ENCODE measurements at places on chromosomes 7 and 10.

- no peak for ATAC-seq
Measured at GRCh38 chr10:51788273-51788672, 88.9 kb upstream of the CSTF2T start.

- ATAC-seq = no peak
Measured at GRCh38 chr10:6928586-6928985, 348.5 kb upstream of the PRKCQ start.

DNA sequence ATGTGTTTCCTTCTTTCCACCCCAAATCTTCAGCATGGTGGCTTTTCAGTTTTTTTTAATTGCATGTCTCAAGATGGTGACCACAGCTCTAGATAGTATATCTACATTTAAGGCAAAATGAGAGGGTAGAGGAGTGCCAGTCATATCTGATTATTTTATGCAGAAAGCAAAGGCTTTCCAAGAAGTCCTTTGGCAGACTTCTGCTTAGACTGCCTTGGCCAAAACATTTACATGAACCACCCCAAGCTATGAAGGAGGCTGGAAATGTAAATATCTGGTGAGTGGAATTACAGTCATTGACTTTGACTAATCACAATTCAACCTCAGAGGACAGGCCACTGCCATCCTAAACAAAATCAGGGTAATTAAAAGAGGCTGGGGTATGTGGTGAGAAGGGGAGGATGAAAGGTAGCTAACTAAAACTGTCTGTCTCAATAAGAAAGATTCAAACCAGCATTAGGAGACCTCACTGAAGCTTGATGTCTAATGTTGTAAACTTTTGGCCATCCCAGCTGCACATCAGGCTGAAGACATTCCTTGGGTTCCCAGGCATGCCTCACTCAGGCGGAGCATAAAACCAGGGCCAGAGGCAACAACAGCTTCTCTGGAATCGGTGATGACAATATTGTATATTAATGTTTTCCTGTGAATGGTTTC is 53.4 kb downstream of the PPP1R3C start:
- ATAC-seq = no peak

GRCh38 chr7:39950473-39951225 is 593 bp downstream of the CDK13 start:
- ATAC-seq = peak; percentile 2

DNA sequence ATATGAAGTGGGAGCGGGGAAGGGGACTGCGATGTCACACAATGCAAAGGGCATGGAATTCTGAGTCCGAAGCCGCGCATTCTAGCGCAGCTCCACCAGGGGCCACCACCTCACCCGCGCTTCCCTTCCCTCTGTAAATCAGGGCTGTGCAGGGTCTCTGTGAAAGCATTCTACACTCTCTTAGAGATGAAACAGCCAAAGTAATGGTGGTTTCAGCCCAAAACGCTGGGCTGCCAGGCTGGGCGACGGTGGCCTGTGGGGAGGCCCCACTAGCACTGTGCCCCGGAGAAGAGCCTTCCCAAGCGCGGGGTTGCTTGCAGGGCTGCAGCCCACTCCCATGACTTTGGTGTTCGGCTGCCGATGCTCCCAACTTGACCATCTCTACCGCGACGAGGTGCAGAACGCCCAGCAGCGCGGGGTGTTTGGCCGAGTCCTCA is 11.4 kb downstream of the ATG9B start:
- no peak for ATAC-seq

GRCh38 chr10:36313142-36313541 is 671.0 kb upstream of the FZD8 start:
- no peak for ATAC-seq

- no peak for ATAC-seq
Measured at GRCh38 chr7:30347226-30348082, 63.1 kb downstream of the ZNRF2 start.

DNA sequence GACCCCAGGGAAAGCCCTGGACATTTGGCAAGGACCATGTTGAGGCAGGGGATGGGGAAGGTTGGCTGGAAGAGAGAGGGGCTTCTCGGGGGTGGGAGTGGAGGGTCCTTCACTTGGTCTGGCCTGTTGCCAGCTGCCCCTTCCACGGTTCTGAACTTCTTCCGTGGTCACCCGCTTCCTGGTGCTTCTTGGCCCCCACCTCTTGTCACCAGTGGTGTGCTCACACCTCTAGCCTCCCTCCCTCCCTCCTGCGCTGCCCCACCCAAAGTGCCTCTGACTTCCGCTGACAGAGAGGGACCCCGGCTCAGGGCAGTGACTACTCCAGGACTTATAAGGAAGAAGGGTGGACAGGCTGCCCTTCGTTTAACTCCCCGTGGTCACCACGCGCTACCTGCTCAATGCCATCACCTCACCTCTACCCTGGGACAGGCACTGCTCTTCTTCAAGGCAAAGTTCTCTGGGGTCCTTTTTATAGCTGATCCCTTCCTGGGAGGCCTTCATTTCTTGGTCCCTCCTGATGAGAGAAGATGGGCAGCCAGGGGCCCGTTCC is at the start of gene MUC12:
Gene MUC12 (plus strand): TSS at position 500 of the 550 bp plus-strand sequence. CDS start 58 bp downstream, outside the sequence.
- ATAC-seq = no peak

DNA sequence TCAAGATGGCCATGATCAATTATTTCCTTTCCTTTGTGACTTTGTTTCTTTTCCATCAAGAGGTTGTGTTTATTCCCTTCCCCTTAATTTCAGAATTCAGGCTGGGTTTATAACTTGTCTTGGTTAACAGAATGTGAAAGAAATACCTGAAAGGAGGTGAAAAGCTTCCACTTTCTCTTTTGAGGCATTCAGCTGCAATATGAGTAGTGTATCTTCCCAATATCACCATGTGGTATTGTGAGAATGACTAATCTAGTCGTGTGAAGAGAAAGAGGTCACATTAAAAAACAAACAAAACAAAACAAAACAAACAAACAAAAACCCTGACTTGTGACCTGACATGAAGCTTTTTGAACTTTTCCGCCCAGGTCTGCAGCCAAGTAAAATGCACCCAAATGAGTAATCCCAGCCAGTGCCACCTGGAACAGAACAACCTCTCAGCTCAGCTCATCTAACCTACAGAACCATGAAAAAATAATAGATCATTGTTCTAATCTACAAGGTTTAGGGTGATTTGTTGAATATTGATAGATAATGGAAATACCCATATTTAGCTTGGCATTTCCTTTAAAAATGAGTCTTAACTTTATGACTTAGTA is 70.8 kb upstream of the TEX47 start:
- no peak for ATAC-seq

- no peak for ATAC-seq
Measured at GRCh38 chr7:157688533-157689268, 351.9 kb downstream of the DNAJB6 start.

DNA sequence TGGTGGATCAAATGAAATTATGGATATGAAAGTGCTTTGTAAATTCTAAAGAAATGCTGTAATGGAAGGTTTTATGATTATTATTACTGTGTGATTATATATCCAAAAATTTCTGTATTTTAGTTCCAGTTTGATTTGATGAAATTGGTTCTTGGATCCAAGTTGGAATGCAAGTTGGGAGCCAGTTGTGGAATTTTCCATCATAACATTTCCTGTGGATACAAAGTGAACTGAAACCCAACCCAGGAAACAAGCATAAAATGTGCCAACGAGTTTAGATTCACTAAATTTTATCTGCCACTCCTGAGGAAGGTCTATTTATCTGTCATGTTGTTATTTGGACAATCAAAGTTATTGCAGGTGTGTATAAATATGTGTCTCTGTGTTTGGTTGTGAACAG is 131.4 kb upstream of the MDFIC start:
- no peak for ATAC-seq

- no peak for ATAC-seq
Measured at GRCh38 chr7:71303566-71303965, 171.6 kb downstream of the GALNT17 start.

DNA sequence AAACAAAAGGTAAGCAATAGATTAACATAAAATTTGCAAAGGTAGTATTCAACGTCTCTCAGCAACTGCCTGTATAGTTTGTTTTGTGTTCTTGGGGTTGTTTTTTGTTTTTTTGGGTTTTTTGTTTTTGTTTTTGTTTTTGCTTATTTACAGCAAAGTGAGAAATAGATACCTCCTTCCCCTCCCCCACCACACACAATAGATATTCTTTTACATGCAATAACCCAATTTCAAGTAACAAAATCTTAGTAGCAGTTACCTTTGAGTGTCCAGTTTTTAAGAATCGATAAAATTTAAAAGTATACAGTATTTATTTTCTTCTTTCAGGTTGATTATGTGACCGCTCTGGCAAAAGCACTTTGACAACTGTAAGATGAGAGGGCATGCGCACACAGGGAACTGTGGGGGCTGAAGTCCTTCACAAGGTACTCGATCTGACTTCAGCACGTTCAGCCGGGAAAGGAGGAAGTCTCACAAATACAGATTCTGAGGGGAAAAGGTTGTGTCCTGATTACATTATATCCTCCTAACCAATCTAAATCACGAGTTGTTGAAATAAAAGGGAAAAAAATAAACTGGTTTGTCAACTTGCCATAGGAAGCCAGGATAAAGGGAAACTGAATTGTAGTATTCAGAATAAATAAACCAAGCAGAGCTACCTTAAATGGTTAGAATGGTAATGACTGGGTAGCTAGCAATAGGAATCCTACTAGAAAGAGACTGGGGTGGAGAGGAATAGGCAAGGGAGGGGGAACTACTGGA is 47.8 kb downstream of the CPEB3 start:
- no peak for ATAC-seq

- no peak for ATAC-seq
Measured at GRCh38 chr10:103877861-103878260, 22.5 kb upstream of the SH3PXD2A start.

DNA sequence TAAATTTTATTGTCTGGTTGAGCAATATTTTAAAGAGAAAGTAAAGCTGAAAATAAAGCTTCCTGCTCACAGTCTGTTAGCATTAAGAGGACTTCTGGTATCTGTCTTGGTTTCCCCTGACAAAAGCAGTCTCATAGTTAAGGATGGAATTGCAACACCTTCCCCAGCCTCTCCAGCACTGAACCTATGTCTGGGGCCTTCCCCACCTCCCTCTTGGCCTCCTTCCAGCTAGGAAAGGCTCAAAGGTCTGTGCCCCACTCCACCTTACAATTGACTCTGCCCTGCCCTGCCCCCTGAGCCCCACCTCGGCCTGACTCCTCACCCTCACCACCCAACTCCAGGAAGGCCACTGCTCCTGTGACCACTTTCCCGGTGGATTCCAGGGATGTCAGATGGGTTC is 33.2 kb downstream of the COL17A1 start:
- no peak for ATAC-seq

DNA sequence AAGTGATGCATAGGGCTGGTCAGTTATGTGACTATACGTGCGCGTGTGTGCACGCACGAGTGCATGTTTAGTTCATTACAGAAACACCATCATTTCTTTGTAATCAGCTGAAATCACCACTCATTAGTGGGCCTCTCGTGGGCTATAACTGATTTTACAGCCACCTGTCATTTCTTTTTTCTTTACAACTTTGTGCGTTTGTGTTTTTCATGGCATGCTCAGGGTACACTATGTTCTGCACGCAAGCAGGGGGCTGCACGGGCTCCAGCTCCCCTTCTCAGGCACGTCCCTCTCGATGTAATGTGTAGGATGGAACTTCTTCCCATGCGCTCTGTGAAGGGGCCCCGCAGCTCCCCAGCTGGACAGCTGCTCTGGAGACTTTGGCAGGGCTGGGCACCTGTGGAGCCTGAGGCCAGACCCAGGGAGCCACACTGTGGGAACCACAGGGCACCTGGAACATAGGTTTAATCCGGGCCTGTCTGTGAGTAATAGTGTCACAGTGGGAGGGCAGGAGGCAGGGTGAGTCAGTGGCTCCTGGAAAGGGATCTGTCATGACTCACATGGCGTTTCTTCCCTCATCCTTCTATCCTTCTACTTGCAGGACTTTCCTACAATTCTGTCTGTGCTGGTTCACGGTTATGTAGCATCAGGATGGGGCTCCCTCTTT is 4.9 kb downstream of the GCK start:
- no peak for ATAC-seq

GRCh38 chr10:25817200-25817599 is 116.8 kb upstream of the MYO3A start:
- no peak for ATAC-seq

- peak; percentile 82 for ATAC-seq
Measured at GRCh38 chr7:124765401-124766352, at the start of gene GPR37. GPR37 (minus strand) TSS chr7:124765792; CDS start chr7:124764976, 816 bp downstream.

DNA sequence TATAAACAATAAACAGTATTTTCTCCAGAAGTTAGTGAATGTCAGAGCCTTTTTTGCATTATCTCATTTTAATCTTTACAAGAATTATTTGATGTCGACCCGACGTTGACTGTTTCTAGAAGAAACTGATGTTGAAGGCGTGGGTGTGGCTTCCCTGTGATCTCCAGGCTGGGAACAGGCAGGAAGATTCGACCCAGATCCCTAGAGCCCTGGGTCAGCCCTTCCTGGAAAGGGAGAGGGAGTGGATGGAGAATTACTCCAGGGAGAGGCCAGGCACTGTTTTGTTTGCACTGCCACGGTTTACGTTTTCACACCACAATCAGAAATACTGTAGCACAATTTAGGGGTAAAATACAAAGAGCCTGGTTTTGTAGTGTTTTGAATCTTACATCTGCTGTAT is 133.1 kb downstream of the ADARB2 start:
- ATAC-seq = no peak

- peak; percentile 61 for ATAC-seq
Measured at GRCh38 chr10:102384606-102385429, 10.7 kb upstream of the NFKB2 start.

- no peak for ATAC-seq
Measured at GRCh38 chr10:36634916-36635315, 490.5 kb upstream of the ANKRD30A start.

GRCh38 chr10:67086327-67087134 is 160.7 kb downstream of the LRRTM3 start:
- ATAC-seq = no peak
